ENCODE measurements at places on chromosomes 6 and 20.

DNA sequence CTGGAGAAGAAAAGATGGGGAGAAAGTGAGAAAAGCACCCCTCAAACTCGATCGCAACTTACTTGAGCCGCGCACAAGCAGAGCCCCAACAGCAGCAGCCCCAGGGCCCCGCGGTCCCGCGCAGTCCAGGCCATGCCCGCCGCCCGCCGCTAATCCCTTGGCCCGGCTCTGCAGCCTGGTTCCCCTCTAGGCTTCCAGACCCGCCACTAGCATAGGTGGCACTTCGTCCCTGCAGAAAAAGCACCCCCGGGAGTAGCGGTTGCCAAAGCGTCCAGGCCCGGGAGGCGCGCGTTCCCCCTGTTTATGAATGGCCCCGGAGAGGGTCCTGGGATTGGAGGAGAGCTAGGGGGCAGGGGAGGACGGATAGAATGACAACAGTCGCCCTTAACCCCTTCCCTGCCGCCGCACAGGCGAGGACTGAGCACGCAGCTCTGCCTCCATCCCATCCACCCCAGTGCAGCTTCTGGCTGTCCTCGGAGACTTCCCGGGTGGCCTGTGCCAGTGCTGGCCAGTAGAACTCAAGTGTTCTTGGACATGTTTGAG, 19.9 kb downstream of the COL9A1 start:
- no peak for DNase-seq

DNA sequence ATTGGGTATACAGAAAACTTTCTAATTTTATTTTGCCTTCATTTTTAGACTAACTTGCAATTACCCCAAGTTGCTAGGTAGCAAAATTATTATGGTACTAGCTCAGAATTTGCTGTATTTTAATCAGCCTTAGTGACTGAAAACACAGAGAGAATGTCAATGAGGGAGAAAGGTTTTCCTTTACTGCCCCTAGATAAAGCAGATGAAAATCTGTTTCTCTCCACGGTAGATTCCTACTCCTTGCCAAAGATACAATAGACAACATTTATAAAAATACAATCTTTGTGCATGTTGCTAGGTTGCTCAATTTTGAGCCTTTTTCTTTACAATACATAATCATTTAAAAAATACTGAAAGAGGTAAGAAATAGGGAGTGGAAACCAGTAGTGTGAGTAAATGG, 222.2 kb downstream of the BCKDHB start:
- no peak for DNase-seq

DNA sequence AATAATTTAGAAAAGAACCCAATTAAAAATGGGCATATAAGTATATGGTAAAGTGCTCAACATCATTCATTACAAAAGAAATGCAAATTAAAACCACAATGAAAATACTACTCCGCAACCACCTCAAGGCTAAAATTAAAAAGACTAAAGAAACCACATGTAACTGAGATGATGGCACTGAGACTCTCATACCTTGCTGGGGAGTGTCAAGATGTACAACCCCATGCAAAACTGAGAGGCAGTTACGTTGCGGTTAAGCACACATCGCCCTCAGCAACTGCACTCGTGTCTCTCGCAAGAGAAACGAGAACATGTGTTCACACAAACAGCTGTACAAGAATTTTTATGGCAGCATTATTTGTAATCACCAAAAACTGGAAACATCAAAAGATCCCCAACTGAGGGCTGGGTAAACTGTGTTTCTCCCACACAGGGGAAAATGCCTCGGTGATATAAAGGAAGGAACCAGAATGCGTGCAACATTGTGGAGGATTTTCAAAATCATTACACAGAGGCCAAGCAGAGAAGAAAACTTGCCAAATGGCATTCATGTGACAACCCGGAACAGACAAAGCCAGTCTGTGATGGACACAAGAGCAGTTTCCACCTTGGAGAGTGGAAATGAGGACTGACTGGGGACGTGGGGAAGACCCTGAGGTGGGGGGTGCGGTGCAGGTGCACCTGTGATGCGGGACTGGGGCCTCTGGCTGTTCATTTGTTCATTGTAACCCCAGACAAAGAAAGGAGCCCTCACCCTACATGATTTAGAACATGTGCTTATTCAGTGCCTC, 144.9 kb downstream of the WDR27 start:
- DNase-seq = no peak

DNA sequence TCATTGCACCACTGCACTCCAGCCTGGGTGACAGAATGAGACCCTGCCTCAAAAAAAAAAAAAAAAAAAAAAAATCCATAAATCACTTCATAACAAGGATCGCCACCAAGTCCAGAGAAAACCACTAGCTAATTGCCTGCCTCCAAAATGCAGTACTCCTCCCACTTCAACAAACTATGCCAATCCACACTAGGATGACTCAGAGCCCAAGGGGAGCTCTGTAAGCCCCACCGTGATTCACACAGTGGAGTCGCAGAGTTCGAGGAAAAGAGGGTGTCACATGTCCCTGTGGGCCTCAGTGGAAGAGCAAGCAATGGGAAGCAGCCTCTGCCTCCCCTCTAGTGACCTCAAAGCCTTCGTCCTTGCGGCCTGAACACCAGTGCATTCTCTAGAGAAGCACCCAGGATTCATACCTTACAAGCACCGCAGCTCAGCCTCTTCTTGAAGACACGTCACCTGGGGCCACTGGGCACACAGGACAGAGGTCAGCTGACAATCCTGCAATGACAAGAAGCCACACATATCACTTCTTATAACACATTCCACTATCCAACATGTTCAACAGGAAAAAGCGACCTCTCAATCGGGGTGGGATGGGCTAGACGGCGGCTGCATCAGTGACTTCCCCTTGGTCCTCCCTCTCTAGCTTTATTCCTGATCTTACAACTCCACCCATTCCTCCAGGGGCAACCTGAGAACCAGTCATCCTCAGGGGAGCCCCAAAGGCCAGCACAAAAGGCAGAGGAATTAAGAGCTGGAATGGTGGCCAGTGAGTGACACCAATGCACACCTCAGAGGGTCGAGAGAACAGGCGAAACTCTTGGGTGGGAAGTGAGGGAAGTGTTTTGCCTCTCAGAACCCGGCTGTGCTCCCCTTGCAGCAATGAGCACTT, 8.9 kb downstream of the SNHG17 start:
- DNase-seq = peak; percentile 95

- peak; percentile 90 for DNase-seq
Observed at GRCh38 chr20:1809611-1810510, 85.3 kb upstream of the SIRPA start.

- no peak for DNase-seq
Observed at GRCh38 chr20:14643146-14643545, 305.7 kb upstream of the FLRT3 start.

DNA sequence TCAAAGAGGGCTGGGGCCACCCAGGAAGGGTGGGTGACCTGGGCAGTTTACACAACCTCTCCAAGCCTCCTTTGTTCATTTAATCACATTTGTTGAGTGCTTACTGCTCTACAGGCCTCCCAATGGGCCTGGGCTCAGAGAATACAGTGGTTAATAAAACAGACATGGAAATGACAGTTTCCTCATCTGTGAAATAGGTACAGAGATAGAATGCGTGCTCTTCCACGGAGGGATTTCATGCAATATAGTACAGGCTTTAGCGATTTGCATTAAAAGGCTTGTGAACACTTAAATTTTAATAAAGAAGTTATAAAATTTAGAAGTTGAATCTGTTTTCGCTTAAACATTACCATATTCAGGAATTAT, 802 bp upstream of the FERMT1 start:
- no peak for DNase-seq

Data from EH (cell line).